Suppressor macrophage treated with lipopolysaccharide for 4 hours (primary cell): ENCODE measurements at places on chromosomes 1 and 21.

DNA sequence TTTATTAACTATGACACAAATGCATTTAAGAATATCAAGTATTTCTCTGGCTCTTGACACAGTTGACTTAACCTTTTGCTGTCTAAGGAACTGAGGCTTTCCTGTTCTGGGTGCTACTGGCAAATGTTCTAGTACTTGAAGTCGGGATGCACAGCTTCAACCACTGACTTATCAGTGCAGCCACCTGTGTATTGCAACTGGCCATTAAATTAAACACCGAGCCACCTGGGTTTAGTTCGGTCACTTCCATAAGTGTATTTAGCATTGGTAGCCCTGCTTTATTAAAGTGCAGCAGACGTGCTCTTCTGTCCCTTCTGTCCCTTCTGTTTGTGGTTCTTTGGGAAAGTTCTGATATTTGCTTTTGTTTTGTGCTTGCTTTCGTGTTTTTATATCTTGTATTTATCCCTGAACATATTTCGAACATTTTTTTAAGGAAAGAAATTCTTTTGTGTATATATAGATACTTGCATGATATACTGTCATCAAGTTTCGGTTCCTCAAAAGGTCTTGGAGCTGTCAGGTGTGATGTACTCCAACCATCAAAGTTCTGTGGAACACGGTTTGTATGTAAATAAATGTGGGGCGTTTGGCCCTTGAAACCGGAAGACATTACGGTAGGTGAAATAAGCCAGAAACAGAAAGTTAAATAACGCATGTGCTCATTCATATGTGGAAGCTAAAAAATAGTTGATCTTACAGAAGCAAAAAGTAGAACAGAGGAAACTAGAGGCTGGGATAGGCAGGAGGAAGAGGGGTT is 297.9 kb upstream of the GREM2 start:
- DNase-seq = no peak

GRCh38 chr1:159900086-159900680 is at the start of gene CFAP45:
Gene CFAP45 (minus strand): TSS chr1:159900165. CDS start chr1:159900098, 67 bp downstream.
- peak; percentile 55 for DNase-seq

- no peak for DNase-seq
These were observed 26.5 kb upstream of the NTPCR start for GRCh38 chr1:232923739-232924386.

DNA sequence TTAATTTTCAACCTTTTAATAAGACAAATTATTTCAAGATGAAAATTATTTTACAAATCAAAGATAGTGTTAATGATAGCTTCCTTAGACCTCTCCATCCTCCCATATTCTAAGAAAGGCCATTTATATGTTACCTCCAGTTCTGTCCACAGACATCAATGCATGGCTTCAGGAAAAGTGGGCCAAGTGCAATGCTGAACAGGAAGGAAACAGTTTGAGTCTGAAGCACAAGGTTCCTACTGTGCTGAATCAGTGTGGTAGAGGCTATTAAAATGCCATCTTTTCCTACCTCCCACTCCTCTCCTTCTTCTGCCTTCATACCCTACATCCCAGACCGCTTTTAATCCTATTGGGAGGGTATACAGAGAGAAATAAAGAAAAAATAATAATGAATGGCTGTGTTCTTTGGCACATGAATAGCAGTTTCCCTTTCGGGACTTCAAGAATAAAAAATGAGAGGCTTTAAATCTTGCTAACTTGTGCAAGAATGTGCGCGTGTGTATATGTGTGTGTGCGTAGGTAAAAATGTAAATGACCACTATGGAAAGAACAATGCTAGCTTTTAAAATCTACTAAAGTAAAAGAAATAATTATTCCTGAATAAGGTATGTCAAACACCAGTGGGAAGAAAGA is 62.6 kb upstream of the C1orf105 start:
- no peak for DNase-seq
